ENCODE measurements at places on chromosomes 2 and 18. TPM values are rescaled to one million over a fixed set of nuclear protein-coding genes. Genes with fewer than 3 reads are reported as not detected.

The ASPRV1 gene
- 3.1 TPM for total RNA-seq

- H3K36me3 ChIP-seq = no peaks in the 10 kb centered on the region
- no peak for DNase-seq
- no peaks in the 10 kb centered on the region for H3K27me3 ChIP-seq
- H3K4me3 ChIP-seq = no peak overlapping the region
- peaks cover 3% of the 10 kb centered on the region for H3K4me1 ChIP-seq
Measured at GRCh38 chr2:112876257-112876970, 34.6 kb upstream of the IL37 start.

GRCh38 chr18:50027996-50028395 is 167.0 kb downstream of the MYO5B start:
- H3K27ac ChIP-seq = no peak overlapping the region
- no peaks in the 10 kb centered on the region for H3K4me1 ChIP-seq
- DNase-seq = no peak

DNA sequence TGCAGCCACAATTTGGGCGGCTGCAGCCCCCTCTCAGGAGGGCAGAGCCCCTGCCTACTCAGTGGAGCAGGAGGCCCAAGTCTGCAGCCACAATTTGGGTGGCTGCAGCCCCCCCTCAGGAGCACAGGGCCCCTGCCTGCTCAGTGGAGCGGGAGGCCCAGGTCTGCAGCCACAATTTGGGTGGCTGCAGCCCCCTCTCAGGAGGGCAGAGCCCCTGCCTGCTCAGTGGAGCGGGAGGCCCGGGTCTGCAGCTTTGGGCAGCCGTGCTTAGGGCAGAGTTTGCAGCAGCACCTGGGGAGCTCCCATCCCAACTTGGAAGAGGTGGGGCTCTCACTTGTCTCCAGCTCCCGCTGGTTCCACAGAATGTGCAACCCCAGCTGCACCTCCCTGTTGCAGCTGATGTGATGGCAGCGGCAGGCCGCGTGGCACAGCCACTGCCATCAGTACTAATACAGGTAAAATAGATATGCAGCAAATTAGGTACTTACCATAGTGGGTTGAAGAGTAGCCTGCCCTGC is 99.4 kb downstream of the TWIST2 start:
- H3K27ac ChIP-seq = no peak overlapping the region
- H3K4me3 ChIP-seq = no peak overlapping the region
- H3K4me1 ChIP-seq = no peaks in the 10 kb centered on the region
- H3K36me3 ChIP-seq = no peaks in the 10 kb centered on the region
- no peaks in the 10 kb centered on the region for H3K27me3 ChIP-seq

The GATA6 gene
- 0.89 TPM for total RNA-seq

- no peak overlapping the region for H3K4me3 ChIP-seq
- peaks cover 10% of the 10 kb centered on the region for H3K36me3 ChIP-seq
- DNase-seq = no peak
- no peak overlapping the region for H3K27ac ChIP-seq
- no peaks in the 10 kb centered on the region for H3K4me1 ChIP-seq
Measured at GRCh38 chr2:135168204-135168856, 116.2 kb downstream of the RAB3GAP1 start.

DNA sequence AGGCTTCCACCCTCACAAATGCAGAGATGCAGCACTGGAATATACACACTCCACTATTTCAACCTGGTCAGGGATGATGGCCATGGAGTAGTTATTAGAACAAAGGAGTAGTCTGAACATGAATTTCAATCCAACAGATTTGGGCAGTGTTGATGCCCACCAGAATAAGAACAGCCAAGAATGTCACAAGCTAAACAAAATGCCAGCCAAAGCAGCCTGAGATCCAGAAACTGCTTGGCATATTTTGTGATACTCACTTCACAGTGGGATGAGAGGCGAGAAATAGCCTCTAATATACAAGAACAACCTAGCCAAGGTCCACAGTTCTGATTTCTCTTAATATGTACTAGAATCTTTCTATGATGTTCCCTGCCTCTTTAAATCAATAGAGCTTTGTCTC is 58.6 kb upstream of the KLF7 start:
- no peaks in the 10 kb centered on the region for H3K36me3 ChIP-seq
- H3K27ac ChIP-seq = peak overlapping the region; percentile 3
- H3K4me3 ChIP-seq = no peak overlapping the region

- H3K36me3 ChIP-seq = no peaks in the 10 kb centered on the region
- H3K4me1 ChIP-seq = no peaks in the 10 kb centered on the region
- H3K4me3 ChIP-seq = no peak overlapping the region
- DNase-seq = no peak
Measured at GRCh38 chr2:143852759-143853158, 667.2 kb downstream of the ZEB2 start.
